ENCODE measurements at places on chromosomes 2 and 18. TPM values are rescaled to one million over a fixed set of nuclear protein-coding genes. Genes with fewer than 3 reads are reported as not detected.

The MYO7B gene
- total RNA-seq = 0.54 TPM

DNA sequence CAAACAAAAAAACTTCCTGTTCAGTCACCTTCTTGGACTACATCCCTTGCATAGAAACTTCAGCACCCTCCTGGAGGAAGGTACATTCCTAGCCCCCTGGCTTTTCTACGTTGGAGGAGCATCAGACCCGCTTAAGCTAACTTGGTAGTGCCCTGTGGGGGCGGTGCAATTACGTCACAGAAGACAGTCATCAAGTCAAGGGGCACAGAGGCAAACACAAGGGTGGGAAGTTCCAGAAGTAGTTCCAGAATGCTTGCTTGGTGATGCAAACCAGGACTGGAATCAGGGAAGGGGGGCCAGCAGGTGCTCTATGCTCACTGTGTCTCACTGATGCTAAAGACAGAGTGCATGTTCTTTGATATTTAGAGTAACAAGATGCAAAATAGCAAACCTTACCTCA lies 15.2 kb upstream of the AGFG1 start:
- no peaks in the 10 kb centered on the region for H3K27me3 ChIP-seq
- H3K27ac ChIP-seq = no peak overlapping the region
- no peak overlapping the region for H3K4me3 ChIP-seq

DNA sequence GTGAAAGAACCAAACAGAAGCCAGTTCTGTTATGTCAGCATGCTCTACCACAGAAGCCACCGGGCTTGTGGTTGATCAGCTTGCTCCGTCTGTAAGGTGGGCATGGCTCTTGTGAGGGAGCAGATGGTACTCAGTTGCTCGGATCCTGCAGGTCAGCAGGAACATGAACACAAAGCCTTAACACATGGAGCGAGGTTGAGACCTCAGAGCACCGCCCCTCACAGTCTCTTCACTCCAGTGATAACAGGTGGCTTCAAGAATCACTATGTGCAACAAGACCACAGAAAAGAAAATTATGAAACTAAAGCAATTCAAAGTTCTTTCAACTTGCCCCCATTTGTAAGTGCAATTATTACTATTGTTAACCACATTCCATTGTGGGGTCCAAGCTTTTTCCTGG lies 72.1 kb downstream of the OSBPL6 start:
- H3K4me1 ChIP-seq = peaks cover 4% of the 10 kb centered on the region
- no peaks in the 10 kb centered on the region for H3K27me3 ChIP-seq
- no peak for DNase-seq
- no peak overlapping the region for H3K4me3 ChIP-seq

The SKA1 gene
- not detected for total RNA-seq

The SCG2 gene
- total RNA-seq = 16.8 TPM

The POTEI gene
- total RNA-seq = not detected

- no peaks in the 10 kb centered on the region for H3K36me3 ChIP-seq
- H3K4me3 ChIP-seq = no peak overlapping the region
Observed at GRCh38 chr18:22432657-22433137, 15.0 kb upstream of the CTAGE1 start.

DNA sequence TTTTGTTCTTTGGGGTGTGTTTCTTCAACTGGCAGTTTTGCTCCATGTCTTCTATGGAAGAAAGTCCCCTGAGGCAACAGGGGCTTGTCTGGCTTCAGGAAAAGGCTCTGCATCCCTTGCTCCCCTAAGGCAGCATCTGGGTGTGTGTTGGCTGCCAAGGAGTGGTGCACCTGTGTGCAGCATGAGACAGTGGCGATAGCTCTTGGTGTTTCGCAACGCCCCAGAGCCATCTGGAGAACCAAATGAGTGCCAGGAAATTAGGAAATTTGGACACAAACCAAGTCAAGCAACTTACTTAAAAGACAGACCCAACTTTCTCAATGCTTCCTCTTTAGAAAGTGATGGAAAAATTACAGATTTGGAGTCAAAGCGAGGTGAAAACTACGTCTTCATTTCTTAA lies 1044.4 kb upstream of the CNTNAP5 start:
- no peaks in the 10 kb centered on the region for H3K36me3 ChIP-seq
- H3K27me3 ChIP-seq = no peaks in the 10 kb centered on the region
- no peaks in the 10 kb centered on the region for H3K4me1 ChIP-seq
- H3K4me3 ChIP-seq = no peak overlapping the region
- H3K27ac ChIP-seq = no peak overlapping the region

DNA sequence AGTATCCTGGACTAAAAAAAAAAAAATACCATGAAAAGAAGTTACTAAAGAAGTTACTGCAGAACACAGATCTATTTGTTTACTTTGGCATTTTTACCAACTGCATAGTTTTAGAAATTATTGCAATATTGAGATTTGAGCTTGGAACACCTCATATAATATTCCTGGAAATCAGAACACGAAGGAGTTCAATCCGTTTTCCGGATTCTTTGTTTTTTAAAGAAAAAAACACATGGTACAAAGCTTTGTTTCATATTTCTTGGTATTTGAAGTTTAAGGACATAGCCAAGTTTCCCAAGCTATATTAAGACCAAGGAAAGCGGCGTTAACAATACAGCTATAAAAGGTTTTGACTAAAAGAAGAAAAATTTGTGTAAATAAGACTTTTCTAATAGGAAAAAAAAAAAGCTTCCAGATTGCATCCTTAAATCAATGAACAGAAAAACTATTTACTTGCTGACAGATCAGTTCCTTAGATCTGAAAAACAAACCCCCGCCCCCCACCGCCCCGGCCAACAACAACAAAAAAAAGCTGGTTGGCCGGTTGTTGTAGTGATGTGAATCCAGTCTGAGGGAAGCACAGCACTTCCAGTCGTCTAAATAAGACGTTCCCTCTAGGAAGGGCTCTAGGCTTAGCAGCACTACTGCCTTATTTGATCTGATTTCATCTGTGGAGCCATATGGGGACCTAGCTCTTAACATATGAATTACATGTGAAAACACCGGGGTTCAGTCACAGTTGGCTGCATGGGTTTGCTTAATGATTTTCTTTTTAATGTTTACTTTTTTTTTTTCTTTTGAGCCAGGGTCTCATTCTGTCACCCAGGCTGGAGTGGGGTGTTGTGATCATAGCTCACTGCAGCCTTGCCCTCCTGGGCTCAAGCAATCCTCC lies 2.5 kb upstream of the RHOB start:
- peaks cover 24% of the 10 kb centered on the region for H3K4me1 ChIP-seq
- peaks cover 23% of the 10 kb centered on the region for H3K36me3 ChIP-seq
- no peaks in the 10 kb centered on the region for H3K27me3 ChIP-seq
- DNase-seq = peak; percentile 75

The TGFA gene
- 1.1 TPM for total RNA-seq

The TLX2 gene
- 2.5 TPM for total RNA-seq

GRCh38 chr2:101197215-101197745 lies 46.1 kb upstream of the TBC1D8 start:
- no peaks in the 10 kb centered on the region for H3K36me3 ChIP-seq
- DNase-seq = no peak
- H3K27me3 ChIP-seq = no peaks in the 10 kb centered on the region
- no peak overlapping the region for H3K4me3 ChIP-seq
- no peaks in the 10 kb centered on the region for H3K4me1 ChIP-seq

The NFE2L2 gene
- total RNA-seq = 103 TPM

DNA sequence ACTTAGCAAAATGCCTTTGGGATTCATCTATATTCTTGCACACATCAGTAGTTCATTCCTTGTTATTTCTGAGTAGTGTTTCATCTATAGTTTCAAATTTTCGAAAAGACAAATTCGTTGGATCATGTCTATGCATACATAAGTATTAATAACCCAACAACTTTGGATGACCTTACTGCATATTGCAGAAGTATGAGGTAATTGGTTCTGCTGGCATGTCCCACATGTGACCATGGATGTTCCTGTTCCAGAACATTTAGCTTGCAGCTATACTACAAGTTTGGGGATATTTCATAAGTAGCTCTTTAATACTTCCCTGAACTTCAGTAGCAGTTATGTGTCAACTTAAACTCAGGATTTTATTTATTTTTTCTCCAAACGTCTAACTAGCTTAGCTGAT lies 44.9 kb downstream of the APLF start:
- no peaks in the 10 kb centered on the region for H3K4me1 ChIP-seq
- H3K27ac ChIP-seq = no peak overlapping the region
- H3K27me3 ChIP-seq = no peaks in the 10 kb centered on the region
- DNase-seq = no peak
- H3K36me3 ChIP-seq = no peaks in the 10 kb centered on the region

DNA sequence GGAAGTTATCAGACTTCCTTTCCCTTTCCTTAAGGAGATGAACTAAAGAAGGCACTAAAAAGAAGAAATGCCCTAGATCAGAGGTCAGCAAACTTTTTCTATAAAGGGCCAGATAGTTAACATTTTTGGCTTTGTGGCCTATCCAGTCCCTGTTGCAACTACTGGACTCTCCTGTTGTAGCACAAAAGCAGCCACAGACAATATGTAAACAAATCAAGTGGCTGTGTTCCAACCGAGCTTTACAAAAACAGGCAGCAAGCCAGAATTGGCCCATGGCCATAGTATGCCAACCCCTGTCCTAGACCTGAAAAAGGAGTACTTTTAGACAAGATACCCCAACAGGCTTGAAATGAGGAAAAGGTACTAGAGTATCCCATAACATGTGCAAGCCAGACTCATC lies 10.9 kb downstream of the NHEJ1 start:
- no peak for DNase-seq
- H3K27me3 ChIP-seq = no peaks in the 10 kb centered on the region
- H3K27ac ChIP-seq = no peak overlapping the region
- H3K4me1 ChIP-seq = peaks cover 5% of the 10 kb centered on the region

DNA sequence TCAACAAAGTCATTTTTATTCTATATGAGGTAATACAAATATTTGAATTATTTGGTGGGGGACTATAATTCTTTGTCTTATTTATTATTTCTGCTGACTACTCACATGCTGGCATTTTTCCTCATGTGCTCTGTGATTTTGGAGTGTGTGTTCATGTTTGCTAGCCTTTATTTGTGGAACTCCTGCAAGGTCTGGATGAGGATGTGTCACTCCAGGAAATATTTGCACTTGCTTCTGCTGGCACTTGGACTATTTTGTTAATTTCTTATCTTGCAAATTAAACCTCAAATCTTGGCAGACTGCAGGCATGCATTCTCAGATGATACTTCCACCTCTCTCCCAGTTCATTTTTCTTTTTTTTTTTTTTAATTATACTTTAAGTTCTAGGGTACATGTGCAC lies 34.1 kb downstream of the POLI start:
- no peak overlapping the region for H3K4me3 ChIP-seq
- DNase-seq = no peak
- no peaks in the 10 kb centered on the region for H3K36me3 ChIP-seq
- no peak overlapping the region for H3K27ac ChIP-seq
- H3K4me1 ChIP-seq = no peaks in the 10 kb centered on the region

DNA sequence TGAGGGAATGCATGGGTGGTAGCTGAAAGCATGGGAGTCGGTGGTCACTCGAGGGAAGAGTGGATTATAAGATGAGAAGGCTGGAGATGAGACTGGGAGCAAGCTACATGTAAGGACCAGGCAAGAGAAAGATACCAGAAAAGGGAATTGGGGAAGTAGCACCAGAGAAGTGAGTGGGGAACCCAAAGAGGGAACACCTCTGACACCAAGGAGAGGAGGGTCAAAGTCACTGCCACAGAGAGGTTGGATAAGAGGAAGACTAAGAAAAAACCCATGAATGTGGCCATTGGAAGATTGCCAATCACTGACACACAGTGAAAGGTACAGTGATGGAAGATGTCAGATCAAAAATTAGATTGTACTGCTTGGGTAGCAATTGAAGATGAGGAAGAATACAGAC lies 473.9 kb downstream of the BCL11A start:
- H3K36me3 ChIP-seq = no peaks in the 10 kb centered on the region
- H3K27me3 ChIP-seq = no peaks in the 10 kb centered on the region
- no peaks in the 10 kb centered on the region for H3K4me1 ChIP-seq

The CDKL4 gene
- 0.54 TPM for total RNA-seq

GRCh38 chr18:62128157-62128556 lies 58.7 kb downstream of the PIGN start:
- DNase-seq = no peak
- H3K27ac ChIP-seq = no peak overlapping the region
- no peak overlapping the region for H3K4me3 ChIP-seq
- H3K36me3 ChIP-seq = no peaks in the 10 kb centered on the region
- H3K4me1 ChIP-seq = no peaks in the 10 kb centered on the region

GRCh38 chr2:211514049-211514448 lies 957.6 kb downstream of the CPS1 start:
- H3K36me3 ChIP-seq = no peaks in the 10 kb centered on the region
- H3K4me1 ChIP-seq = no peaks in the 10 kb centered on the region
- H3K4me3 ChIP-seq = no peak overlapping the region
- no peak for DNase-seq
- H3K27me3 ChIP-seq = no peaks in the 10 kb centered on the region

The REG3A gene
- total RNA-seq = not detected

DNA sequence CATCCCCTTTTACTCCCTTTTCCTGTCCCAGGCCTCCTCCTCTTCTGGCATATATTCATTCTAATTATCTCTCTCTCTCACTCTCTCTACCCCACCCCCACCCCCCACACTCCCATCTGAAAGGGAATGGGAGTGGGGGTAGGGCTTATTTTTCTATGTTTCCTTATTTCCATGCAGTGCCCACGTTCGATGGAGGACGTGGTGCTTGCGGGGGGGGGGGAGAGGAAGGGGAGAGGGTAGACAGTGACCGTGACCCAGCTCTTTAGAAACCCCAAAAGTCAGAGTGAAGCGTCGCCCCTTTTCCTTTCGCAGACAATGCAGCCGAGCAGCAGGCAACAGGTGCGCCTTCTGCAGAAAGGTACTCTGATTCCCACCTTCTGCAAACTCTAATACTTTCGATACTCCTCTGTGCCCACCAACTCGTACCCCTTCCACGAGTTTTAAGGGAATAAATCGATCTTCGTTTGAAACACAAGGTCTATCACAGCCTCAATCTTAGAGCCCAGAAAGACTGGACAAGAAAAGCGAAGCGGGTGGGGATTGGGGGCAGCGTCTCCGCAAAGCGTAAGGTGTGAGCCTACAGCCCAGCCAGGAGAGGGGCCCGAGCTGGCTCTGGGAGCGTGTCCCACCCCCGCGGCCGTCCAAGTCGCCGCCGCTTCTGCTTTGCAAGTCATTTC lies 891 bp upstream of the NR4A2 start:
- H3K4me3 ChIP-seq = peak overlapping the region; percentile 72
- peak overlapping the region; percentile 99 for H3K27ac ChIP-seq
- no peaks in the 10 kb centered on the region for H3K4me1 ChIP-seq
- H3K27me3 ChIP-seq = no peaks in the 10 kb centered on the region
- H3K36me3 ChIP-seq = no peaks in the 10 kb centered on the region

GRCh38 chr2:165295643-165296042 lies 56.4 kb downstream of the SCN2A start:
- no peaks in the 10 kb centered on the region for H3K4me1 ChIP-seq
- H3K36me3 ChIP-seq = no peaks in the 10 kb centered on the region
- no peak for DNase-seq
- no peak overlapping the region for H3K4me3 ChIP-seq

The TSHZ1 gene
- total RNA-seq = 27.1 TPM

DNA sequence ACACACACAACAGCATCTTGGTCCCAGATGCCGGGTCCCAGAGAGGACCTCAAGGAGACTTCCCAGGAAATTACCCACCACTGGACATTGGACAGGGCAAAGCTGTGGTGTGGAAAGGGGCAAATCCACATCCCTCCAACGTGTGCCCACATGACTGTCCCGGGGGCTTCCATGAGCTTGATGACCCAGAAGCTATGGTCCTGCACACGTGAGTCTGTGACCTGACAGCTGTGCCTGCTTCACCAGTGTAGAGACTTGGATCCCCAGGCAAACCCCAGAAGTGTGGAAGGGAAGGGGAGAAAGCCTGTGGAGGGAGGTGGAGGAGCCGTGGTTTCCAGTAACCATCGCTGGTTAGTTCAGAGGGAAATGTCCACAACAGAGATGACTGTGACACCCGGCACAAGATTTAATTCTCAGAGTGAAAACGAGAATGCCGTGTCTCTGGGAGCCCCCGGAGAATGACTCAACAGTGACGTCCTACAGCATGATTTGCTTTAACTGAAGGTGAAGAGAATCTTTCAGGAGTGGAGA lies 19.1 kb upstream of the GPR55 start:
- H3K27me3 ChIP-seq = no peaks in the 10 kb centered on the region
- H3K4me1 ChIP-seq = no peaks in the 10 kb centered on the region
- DNase-seq = no peak
- no peak overlapping the region for H3K27ac ChIP-seq
